Activated T-cell treated with anti-CD3 and anti-CD28 coated beads, Interleukin-2, amount 50 U/mL, for 1 hour (primary cell): ENCODE measurements at places on chromosomes 5 and 9.

GRCh38 chr9:77946296-77946695, 85.3 kb downstream of the GNAQ start:
- DNase-seq, result no peak

- no peak for DNase-seq
Measured at GRCh38 chr9:21831841-21832509, 29.5 kb downstream of the MTAP start.

GRCh38 chr5:156913719-156914370, 49.2 kb downstream of the TIMD4 start:
- no peak for DNase-seq

GRCh38 chr5:109281136-109281690, 128.6 kb downstream of the PJA2 start:
- no peak for DNase-seq

GRCh38 chr9:82499337-82499736, 510.8 kb downstream of the SPATA31D1 start:
- no peak for DNase-seq

GRCh38 chr5:36570301-36571095, 35.9 kb upstream of the SLC1A3 start:
- no peak for DNase-seq

GRCh38 chr5:141560725-141561483, 57.9 kb downstream of the DIAPH1 start:
- DNase-seq, result no peak

- no peak for DNase-seq
Measured at GRCh38 chr9:94865582-94866452, 139.3 kb downstream of the AOPEP start.

GRCh38 chr5:143707806-143708205, 104.2 kb upstream of the HMHB1 start:
- DNase-seq, result no peak

GRCh38 chr5:89342106-89342876, 459.3 kb upstream of the MEF2C start:
- no peak for DNase-seq

GRCh38 chr5:177473443-177474001, at the start of gene DBN1:
Gene DBN1 (minus strand): TSS chr5:177473634. CDS start chr5:177473521, 113 bp downstream.
- DNase-seq, result no peak

DNA sequence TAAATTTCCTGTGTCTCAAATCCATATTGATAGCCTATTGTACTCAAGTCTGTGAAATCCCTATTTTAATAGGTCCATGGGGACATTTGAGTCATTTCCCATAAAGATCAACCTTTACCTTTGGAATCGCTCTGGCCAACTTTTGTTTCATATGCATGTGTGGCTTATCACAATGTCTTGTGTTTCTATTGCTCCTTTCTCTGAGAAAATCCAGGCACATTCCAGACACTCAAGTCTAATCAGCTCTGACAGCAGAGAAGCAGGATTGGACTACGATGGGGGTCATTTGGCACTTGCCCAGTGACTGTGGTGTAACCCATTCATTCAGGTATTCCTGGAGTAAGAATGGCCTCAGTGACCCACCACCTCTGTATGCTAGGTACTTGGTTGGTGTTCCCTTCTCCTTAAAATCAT, 48.4 kb downstream of the ACTBL2 start:
- DNase-seq, result no peak

GRCh38 chr9:136326761-136327303, 507 bp upstream of the GPSM1 start:
- DNase-seq, result no peak

DNA sequence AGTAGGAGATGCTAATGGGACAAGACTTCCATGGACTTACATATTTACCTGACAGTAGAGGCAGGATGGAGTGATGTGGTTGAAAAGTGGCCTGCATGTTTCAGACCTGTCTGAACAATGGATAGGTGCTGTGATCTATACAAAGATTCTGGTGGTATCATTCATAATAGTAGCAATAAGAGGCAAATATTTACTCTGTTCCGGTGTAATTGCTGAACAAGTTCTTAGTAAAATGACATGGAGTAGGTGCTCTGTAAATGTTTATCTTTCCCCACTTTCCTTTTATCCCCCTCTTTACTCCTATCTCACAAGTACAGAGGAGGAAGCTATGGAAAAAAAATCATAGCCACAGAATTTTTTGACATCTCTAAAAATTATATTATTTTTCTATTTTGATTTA, 159.0 kb upstream of the SLC12A2 start:
- DNase-seq, result no peak

DNA sequence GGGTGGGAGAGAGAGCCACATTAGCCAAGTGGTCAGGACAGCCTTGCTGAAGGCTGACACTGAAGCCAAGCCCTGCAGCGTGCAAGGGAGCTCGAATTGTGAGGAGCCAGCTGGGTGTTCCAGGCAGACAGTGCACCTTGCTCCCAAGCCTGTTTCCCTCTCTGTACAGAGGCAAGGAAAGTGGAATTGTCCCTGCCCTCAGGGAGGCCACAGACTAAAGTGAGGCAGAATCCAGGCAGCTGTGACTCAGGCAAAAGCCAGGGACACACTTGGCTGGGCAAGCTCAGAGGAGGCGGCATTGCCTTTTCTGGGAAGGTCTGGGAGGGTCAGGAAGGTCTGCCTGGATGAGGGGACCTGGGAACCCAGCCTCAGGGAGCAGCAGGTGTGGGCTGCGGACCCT, 50.2 kb upstream of the LMX1B start:
- DNase-seq, result no peak

- DNase-seq, result no peak
Measured at GRCh38 chr9:79264511-79265355, 307.0 kb upstream of the TLE4 start.

DNA sequence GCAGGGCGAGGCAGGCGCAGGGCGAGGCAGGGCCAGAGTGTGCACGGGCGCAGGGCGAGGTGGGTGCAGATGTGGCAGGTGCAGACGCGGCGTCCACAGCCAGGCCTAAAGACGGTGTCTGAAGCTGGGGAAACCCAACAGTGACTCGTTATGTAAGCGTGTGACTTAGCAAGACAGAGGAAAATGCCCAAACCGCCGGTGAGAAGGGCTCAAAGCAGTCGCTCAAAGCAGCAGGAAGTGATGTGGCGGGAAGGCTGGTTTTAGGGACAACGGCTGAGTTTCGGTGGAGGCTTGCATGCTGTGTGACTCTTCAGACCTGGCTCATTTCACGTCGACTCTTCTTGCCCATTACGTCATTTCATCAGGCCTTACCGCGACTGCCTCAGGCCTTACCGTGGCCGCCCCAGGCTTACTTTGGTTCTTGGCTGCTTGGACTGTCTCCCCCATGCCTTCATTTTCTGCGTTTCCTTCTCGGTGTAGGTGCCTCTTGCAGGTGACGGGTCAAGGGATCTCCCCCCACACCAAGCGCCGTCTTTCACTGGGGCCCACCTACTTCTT, 50.5 kb upstream of the EXOC3 start:
- DNase-seq, result peak; percentile 61

GRCh38 chr9:135136481-135136880, 49.0 kb downstream of the OLFM1 start:
- DNase-seq, result no peak

- no peak for DNase-seq
Measured at GRCh38 chr5:169548315-169548714, 35.3 kb upstream of the SPDL1 start.

DNA sequence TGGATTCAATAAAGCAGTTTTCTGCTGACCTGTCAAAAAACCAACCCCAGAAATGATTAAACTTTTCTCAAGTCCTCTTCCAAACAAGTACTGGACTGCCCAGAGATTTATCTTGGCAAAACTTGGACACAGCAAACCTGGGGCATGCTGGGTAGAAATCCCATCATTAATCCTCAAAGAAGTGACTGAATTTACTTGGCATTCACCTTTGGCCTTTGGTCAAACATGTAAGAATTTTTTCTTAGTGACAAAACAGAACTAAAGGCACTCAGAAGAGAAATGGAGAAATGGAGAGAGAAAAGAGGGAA, 248.6 kb upstream of the NREP start:
- DNase-seq, result no peak

DNA sequence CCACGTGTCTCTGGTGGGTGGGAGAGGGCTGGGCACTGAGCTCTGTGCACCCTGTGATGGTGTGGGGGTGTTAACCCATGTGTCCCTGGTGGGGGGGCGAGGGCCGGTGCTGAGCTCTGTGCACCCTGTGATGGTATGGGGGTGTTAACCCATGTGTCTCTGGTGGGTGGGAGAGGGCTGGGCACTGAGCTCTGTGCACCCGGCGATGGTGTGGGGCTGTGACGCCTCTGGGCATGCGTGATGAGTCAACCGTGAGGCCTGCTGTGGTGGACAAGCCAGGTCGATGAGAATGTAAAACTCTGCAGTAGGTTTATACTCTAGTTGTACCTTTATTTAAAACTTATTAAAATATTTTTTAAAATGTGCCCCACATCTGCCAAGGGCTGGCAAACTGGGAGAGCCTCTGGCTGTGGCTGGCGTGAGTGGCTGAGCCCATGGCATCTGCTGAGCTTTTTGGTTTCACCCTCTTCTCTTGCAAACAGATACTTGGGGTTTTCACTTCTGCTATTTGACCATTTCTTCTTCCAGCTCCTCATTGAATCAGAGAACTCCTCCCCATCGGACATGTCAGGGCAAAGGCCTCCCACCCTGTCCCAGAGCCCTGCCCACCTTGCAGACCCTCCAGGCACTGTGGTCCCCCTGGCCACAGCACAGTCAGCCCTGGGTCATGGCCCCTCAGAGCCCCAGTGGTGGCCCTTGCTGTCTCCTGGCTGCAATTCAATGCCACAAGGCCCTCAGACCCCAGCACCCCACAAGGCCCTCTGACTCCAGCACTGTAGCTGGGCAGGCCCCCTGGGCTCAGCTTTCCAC, 18.5 kb upstream of the EXOC3 start:
- no peak for DNase-seq

DNA sequence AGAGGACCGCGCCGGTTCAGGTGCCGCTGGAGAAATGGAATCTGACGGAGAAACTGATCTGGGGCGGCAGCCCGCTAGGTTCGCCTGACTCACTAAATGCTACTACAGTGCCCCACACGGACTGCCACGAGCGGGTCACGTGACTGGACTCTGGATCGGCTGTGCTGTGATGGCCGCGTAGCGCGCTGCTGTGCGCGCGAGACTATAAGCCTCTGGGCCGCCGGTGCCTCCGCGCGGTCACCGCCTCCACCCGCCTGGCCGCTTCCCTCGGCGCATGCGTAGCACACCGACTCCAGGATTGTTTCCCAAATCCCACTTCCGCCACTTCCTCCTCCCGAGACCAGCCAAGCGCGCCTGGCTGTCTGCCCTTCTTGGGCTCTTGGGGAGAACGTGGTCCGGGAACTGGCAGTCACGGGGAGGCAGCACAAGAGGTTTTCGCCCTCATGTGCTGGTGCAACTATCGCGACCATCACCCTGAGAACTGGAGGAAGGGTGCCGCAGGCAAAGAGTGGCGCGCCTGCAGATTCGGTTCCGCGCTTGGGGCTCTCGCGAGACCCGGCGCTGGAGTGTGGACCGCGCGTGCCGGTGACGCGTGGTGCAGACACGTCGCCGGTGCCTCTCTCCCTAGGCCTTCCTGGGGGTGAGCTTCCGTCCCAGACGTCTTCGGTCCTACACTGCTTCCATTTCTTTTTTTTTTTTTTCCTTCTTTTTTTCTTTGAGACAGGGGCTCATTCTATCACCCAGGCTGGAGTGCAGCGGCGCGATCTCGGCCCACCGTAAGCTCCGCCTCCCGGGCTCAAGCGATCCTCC, 35.8 kb upstream of the GLDC start:
- peak; percentile 86 for DNase-seq

DNA sequence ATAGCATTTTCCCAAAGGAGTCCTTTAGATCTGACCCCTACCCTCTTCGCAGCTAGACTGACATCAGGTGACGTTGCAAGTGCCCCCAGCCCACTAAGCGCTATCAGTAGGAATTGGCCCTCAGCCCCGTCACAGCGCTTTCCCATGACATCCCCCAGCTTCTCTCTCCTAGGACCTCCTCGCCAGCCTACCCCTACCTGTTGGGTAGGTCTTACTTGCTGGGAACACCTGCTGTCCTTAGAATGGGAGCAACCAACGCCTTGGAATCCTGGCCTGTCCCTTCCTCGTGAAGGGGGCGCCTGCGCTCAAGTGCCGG, 584 bp upstream of the PIP5K1B start:
- no peak for DNase-seq
